Panc1 (cell line): ENCODE measurements at places on chromosomes 12 and 14. TPM values are rescaled to one million over a fixed set of nuclear protein-coding genes. Genes with fewer than 3 reads are reported as not detected.

The OTX2 gene
- not detected for total RNA-seq

The STAC3 gene
- 0.87 TPM for total RNA-seq

The AQP2 gene
- 0.36 TPM for total RNA-seq

The HCAR1 gene
- total RNA-seq: 0.31 TPM

The ADAM21 gene
- total RNA-seq: 0.08 TPM

The NOPCHAP1 gene
- 24.0 TPM for total RNA-seq

The ABCC9 gene
- total RNA-seq: 0.03 TPM

The TAC3 gene
- not detected for total RNA-seq

The DDN gene
- 0.51 TPM for total RNA-seq

The RBP5 gene
- total RNA-seq: not detected

The KRT4 gene
- 0.15 TPM for total RNA-seq

The ZNF891 gene
- total RNA-seq: 2.2 TPM

The TMEM121 gene
- total RNA-seq: 4.6 TPM
